Stimulated activated CD8-positive, alpha-beta memory T cell treated with anti-CD3 and anti-CD28 coated beads, Interleukin-4, amount 100 ng/mL, for 4 hours (primary cell): ENCODE measurements at places on chromosomes 4 and X.
A peak's percentile ranks its signal among the peaks of the same experiment; 100 is the strongest.

GRCh38 chrX:29478336-29479069 is 736.9 kb upstream of the MAGEB2 start:
- no peak for DNase-seq

GRCh38 chr4:186725469-186726425 is 2.1 kb upstream of the FAT1 start:
- DNase-seq, result no peak

GRCh38 chrX:130715299-130715698 is 187.7 kb downstream of the ENOX2 start:
- DNase-seq, result no peak

DNA sequence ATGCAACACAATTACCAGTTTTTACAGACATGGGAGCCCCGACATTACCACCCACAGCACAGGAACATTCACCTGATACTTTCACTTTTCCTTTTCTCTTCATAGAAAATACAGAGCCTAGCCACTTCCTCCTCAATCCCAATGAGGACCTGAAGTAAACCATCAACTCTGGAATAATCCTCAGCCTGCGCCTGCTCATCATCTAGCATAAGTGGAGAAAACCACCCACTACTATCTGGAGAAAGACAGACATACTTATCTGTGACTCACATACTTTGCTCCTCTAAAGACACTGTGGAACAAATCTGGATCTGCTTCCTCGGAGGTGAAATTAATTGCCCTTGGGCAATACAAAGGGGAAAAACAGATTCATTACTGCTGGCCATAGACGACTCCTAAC is 47.8 kb downstream of the ZCCHC13 start:
- DNase-seq, result no peak

DNA sequence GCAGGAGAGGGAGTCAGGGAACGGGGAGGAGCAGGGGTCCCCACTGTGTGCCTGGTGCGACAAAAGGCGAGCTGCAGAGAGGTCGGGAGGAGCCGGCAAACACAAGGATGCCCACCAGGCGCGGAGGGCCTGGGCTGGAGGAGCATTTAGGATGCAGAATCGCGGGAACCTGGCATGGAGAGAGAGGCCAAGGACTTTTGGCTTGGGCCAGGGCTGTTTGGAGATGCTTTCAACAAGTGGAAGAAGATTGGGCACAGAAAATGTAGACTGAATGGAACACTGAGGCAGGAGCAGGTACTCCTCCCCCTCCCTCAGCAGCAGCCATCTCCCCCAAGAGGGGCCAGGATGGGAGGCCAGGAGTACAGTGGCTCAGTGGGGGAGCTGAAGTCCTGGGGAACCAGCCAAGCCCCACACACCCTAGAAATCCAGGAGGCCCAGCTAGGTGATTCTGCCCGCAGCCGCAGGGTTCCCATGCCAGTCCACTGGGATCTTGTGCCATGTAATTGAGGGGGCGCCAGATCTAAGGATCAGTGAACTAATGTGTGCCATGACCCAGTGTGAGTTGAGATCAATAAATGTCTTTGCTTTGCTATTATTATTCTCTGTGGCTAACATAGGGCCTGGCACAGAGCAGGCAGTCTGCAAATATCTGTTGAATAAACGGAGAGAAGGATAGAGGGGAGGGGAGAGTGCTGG is 1.1 kb upstream of the ABLIM2 start:
- DNase-seq, result no peak

DNA sequence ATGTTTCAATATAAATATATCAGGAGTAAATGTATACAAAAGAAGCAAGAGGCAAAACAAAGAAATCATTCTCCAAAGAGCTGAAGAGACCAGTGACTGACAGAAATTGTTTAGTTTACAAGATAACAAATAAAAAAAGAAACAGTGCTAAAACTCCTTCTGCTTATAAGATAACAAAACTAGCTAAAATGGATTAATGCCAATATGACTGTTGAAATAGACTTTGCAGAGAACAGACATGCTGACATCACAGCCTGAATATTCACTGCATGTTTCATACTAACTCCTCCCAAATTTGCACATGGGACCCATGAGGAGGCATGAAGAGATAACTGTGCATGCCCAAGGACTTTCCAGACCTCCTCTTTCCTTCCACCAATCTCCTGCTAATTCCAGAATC is 6.2 kb upstream of the GABRA4 start:
- no peak for DNase-seq

GRCh38 chr4:62709618-62710252 is 1509.6 kb downstream of the ADGRL3 start:
- DNase-seq, result no peak

DNA sequence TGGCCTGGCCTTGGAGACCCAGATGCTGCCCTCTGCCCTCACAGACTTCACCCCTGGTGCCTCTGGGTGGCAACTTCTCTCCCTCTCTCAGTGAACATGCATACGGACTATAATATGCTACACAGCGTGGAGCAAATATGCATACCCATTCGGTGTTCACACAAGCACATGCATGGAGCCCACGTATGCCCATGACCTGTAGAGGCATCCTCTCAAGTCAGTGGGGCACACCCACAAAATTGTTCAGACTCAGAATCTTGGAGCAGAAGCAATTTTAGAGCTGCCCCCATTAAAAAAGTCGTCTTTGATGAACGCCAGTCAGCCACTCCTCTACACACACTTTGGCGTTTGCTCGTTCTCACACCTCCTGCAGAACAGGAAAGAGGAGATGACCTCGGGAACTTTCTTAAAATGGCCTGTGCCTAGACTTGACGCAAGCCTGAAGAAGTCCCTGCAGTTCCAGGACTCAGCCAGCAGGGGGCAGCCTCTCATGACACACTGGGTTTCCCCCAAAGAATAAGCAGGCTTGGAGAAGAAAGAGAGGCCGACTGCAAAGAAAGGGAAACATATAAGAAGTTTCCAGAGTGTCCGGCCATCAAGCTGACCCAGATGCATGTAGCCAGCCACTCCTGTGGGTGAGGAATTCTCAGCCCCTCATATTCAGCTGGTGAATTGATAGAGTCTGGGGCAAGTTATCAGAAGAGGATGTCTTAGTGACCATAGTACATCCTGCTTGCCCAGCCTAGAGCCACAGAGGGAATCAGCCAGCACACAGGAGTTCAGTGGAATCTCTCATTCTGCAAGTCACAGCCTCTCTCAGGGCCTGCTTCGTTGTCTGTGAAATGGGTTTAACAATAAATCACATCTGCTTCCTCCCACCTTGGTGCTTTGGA is 17.3 kb downstream of the APLN start:
- peak; percentile 41 for DNase-seq
